ENCODE measurements at places on chromosomes 2 and 18.

GRCh38 chr2:45713591-45713990 lies 62.1 kb downstream of the PRKCE start:
- no peak for DNase-seq

- no peak for DNase-seq
Observed at GRCh38 chr2:217656316-217656715, 346.5 kb downstream of the TNS1 start.

- DNase-seq = no peak
Observed at GRCh38 chr18:58064406-58064998, 20.5 kb downstream of the NEDD4L start.

GRCh38 chr18:47595831-47596501 lies 334.5 kb downstream of the SMAD2 start:
- DNase-seq = no peak

DNA sequence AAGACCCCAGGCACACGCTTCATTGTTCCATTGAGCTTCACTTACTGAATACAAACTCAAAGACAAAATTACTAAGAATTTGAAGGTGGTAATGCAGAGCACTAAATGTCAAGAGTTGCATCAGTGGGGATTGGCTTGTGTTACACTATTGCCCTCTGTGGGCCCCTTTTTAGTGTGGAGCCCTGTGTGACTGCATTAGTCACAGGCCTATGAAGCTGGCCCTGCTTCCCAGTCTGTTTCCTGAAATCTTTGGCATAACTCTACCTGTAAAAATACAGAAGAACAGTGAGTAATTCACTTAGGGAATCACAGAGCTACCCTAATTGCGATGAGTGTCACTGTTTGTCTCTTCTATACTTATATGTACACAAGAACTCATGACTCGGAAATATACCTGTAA lies 40.0 kb upstream of the STPG4 start:
- DNase-seq = no peak
